ENCODE measurements at places on chromosomes 11 and 22.

DNA sequence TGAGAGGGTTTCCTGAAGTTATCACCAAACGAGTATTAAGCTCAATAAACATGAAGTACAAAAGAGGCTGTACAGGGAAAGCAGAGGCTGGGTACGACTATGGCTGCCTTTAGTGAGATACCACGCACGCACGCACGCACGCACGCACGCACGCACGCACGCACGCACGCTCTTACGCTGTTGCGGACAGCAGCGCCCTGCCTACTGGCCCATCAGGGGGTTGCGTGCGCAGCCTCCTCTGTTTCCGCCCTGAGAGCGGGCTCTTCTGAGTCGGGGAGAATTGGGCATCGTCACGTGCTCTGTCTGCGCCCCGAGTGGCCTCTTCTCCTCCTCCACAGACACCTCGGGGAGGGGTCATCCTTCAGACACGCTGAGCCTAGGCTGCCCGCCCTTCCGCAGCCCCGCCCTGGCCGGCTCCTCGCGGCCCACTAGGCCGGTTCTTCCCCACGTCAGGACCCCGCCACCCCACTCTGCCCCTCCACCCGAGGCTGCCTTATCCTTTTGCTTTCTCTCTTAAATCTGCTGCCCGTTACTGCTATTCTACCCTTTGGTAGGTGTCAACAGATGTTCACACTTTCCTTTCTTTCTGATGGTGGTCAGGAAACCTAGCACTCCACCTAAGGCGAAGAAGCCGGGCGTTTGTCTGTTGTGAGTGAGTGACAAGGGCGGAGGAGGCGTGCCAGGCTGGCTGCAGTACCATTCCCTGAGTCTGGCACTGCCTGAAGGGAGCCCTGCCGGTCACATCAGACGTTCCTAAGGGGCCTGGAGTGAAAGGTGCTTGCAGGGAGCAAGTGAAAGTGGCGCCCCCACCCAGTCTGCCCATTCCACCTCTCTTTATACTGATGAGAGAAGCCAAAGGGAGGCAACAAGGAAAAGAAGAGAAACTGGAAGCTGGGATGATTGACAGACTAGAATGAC lies 300.4 kb upstream of the B3GAT1 start:
- DNase-seq = no peak

DNA sequence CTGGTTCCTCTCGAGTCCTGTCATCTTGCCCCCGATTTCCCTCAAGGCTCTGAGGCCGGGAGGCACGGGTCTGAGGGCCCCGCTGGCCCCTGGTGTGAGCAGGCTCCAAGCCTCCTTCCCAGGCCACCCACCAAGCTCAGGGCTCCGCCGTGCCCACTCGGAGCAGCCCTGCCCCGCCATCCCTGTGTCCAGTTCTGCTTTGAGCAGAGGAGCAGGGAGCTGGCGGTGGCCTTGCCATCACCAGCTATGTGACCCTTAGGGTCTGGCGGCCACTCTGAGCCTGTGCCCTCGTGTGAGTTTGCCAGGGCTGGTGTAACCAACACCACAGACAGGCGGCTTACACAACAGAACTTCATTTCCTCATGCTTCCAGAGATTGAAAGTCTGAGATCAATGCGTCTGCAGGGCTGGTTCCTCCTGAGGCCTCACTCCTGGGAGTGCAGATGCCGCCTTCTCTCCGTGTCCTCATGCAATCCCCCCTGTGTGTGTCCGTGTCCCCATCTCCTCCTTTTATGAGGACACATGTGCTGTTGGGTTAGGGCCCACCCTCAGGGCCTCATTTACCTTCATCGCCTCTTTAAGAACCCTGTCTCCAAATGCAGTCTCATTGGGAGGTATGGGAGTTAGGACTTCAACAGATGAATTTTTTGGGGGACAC lies 36.5 kb upstream of the CELSR1 start:
- no peak for DNase-seq

DNA sequence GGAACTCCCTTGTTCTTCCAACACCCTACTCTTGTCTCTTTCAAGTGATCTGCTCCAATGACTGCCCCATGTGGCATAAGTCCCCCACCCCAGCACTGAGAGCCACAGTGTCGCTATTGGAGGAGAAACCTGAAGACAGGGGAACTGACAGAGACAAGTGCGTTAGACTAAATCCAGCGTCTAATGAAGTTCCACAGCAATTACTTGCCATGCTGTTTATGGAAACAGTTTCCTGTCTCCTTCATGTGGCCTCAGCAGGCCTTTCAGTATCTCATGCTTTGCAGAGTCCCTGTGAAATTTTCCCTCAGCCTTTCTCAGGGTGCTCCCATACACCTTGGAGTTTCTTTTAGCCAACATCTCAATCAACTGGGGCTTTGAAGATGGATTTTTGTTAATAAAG lies 277.4 kb downstream of the ETS1 start:
- DNase-seq = no peak

GRCh38 chr22:26785932-26786331 lies 128.5 kb downstream of the MIAT start:
- no peak for DNase-seq

GRCh38 chr22:25564979-25565677 lies 653 bp downstream of the GRK3 start:
- peak; percentile 68 for DNase-seq

- no peak for DNase-seq
These were observed 20.7 kb downstream of the GRIK4 start for GRCh38 chr11:120532082-120532831.

DNA sequence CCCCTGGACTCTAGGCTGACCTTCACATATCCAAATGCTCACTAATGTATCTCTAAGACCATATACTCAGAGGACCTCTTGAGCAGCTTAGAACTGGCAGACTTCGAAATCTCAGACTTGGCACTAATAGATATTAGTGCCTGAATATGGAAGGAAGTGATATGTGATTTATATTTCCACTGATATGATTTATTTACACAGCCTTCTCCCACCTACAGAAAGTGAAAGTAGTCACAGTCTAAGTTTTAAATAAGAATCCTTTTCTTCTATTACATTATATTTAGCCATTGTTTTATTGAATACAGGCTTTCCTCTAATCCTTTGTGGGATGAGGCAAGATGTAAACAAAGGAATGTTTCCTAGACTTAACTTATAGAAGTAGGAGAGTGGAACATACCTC lies 6.7 kb upstream of the NAV2 start:
- no peak for DNase-seq

- DNase-seq = no peak
These were observed 47.9 kb upstream of the PPP2R1B start for GRCh38 chr11:111814106-111814505.

GRCh38 chr11:45383224-45383623 lies 97.1 kb upstream of the SYT13 start:
- no peak for DNase-seq

GRCh38 chr22:29503811-29504372 lies 23.9 kb downstream of the NEFH start:
- no peak for DNase-seq

DNA sequence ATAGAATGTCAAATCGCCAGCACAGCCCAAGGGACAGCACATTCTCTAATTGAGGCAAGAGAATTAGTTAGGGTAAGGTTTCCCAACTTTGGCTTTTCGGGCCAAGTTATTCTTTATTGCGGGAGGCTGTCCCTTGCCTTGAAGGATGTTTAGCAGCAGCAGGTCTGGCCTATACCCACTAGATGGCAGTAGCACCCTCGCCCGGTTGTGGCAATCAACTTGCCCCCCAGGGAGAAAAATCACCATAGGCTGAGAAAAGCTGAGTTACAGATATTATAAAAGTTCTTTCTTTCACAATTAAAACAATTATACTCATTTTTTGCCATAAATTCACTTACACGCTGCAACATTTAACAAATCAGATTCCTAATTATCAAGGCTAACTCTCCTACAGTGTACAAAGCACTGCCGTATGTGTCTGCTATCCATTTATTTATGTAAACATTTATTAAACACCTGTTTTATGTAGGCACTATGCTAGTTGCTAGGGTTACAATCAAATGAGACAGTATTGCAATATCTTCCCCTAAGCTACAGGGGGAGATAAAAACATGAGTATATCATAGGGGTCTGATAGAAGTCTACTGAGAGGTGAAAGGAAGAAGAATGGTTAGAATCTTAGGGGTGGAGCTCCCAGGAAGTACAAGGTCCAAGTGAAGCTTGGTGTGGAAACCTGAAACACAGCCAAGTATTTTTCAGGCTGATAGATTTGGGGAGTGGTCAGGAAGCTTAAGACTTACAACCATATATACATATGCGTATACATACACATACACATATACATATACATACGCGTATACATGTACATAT lies 452.3 kb downstream of the RAB38 start:
- DNase-seq = peak; percentile 13

GRCh38 chr11:36376888-36377758 lies 81.0 kb downstream of the PRR5L start:
- peak; percentile 59 for DNase-seq

All from SK-N-DZ (cell line).